Renal cortex interstitium (tissue), 15 donors: ENCODE measurements at places on chromosomes 12 and 14. TPM values are rescaled to one million over a fixed set of nuclear protein-coding genes. Genes with fewer than 3 reads are reported as not detected.

DNA sequence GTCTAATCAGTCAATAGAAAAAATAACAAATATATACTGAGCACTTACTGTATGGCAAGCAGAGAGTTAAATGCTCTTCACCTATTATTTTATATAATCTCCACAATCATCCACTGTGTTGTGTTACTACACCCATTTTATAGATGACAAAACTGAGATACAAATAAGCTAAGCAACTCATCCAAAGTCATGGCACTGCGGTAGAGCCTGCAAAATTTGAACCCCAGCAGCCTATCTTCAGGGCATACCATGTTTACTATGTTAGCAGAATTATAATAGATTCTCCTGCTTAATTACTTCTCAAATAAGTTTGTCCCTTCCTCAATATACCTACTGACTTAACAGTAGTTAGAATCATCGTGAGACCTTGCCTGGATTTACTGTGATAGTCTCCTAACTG, 53.6 kb upstream of the PCED1B start:
- DNase-seq = no peak

DNA sequence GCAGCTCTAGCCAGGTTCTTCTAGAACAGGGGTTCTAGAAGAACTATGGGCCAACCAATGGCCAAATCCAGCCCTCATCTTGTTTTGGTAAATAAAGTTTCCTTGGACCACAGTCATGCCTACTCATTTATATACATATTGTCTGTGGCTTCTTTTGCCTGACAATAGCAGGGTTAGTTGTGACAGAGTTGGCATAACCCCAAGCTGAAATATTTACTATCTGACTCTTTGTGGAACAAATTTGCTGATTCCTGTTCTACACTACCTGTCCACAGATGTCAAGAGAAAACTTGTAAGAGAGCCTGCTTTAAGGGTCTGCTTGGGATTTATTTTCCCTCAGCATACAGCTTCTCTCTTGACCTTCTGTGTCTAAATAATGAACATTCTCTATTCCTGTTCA, 289.0 kb downstream of the KSR2 start:
- no peak for DNase-seq

DNA sequence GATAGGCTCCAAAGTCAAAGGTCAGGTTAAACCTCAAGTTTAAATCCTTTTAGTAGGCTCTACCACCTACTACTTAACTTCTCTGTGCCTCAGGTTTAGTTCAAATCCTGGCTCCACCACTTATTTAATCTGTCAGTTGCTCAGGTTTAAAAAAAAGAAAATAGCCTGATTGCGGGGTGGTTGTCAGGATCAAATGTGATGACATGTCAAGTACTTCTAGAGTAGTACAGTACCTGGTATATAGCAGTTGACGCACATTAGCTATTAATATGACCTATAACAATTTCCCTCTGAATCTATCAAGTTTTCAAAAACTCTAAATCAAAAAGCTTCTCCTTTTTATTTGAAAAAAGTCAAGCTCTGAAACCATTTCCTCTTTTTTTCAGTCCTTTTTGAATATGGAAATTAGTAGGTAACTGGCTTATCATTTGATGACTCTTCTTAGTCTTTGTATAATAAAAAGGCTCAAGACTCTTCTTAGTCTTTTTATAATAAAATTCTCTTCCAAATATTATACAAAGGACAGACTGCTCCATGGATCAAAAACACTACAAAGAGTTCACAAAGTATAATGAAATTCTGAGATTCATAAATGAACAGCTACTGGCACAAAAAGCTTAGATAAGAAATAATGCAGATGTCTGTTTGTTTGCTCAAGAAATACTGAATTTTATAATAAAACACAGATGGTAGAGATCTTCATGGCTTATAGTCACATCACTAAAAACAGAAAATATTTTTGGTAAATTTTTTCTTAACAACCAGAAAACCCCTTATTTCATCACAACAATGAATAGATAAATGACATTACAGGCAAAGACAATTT, 5.0 kb downstream of the OSBPL8 start:
- DNase-seq = no peak

DNA sequence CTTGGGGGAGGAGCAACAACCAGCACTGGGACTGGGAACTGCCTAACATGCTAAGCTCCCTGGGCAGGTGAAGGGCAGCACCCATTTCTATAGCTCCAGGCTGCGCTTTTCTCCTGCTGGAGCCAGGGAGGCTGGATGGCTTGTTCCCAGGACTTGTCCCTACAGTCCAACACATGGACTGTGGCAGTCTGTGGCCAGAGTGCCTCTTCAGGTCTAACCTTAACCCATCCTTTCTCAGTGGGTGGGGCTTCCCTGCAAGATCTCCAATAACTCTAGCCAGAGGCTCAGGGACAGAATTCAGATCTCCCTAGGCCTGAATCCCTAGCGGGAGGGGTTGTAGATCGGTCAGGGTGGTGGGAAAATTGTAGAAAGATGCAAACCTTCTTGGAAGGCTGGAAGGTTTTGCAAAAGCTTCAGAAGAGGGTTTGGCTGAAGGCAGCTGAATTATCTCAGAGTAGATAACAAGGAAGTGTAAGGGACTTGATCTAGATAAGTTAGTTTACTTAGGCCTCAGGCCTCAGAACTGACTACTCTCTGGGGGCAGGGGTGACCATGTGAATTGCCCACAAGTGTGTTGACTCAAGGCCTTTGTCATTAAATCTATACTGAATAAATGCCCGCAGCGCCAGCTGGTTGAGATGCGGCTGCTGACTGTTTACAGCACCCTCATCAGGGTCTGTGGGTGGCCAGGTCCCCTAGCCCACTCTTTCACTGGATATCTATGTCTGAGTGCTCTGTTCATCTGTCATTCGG, 60.7 kb downstream of the SSPN start:
- DNase-seq = no peak

DNA sequence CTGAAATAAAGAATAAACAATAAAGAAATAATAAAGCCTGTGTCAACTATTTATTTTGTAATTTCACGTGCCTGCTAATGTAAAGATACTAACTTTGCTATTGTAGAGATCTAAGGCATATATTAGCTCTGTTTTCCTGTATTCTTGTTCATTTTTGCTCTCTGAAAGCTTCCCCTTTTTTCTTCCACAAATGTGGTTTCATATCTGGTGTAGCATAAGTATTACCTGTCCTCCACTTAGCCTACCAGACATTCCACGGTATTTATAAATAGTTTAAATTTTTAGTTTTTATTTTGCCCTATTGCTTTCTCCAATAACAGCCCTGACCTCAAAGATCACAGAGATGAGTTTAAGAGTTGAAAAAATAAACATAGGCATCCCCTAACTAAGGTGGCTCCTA, 92.6 kb upstream of the ATP2B1 start:
- DNase-seq = no peak

DNA sequence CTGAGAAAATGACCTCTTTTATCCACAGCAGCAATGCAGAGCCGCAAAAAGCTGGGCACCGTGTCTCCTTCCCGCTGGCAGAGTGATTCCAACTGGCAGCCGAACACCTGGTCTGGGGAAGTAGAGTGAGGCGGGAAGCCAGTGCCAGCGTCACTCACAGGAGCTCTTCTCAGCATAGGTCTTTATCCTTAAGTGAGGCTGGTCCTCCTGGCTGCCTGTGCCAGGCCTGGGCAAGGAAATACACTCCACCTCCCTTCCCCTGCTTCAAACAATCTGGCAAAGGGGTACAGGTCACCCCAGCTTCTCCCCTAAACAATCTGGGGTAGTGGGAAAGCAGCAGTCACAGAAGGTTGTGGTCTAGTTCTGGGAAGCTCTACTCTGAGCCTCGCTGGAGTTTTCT, 4.8 kb downstream of the ARHGAP9 start:
- DNase-seq = no peak

- no peak for DNase-seq
These were observed 8.5 kb downstream of the LTBR start for GRCh38 chr12:6392504-6392903.

- peak; percentile 14 for DNase-seq
These were observed 389.0 kb upstream of the RPL10L start for GRCh38 chr14:47040550-47040949.

DNA sequence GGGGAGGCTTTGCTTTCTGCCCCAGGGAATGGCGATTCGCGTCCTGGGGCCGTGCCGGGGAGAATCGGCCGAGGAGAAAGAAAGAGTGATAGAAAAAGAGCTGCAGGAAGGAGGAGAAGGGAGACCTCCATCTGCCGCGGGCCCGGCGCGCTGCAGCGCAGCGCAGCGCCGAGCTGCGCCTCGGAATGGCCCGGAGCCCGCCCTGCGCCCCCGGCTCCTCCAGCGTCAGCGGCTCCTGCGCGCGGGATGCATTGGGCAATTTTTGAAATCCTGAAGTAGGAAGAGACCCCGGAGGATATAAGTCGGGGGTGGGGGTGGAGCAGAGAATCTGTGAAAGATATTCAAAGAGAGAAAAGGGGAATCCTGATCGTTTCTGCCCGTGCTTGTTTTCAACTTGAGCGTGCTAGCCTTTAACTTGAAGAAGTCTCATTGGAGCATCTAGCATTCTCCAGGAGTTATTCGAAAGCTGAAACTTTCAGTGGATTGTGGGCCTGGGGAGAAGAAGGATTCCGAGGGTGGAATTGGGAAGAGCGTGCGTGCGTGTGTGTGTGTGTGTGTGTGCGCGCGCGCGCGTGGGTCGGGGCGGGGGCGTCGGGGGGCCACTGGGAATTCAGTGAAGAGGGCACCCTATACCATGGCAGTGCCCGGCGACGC, 441 bp downstream of the PDE3A start:
- DNase-seq = no peak

GRCh38 chr14:92792885-92793284, 1.2 kb upstream of the GOLGA5 start:
- no peak for DNase-seq

DNA sequence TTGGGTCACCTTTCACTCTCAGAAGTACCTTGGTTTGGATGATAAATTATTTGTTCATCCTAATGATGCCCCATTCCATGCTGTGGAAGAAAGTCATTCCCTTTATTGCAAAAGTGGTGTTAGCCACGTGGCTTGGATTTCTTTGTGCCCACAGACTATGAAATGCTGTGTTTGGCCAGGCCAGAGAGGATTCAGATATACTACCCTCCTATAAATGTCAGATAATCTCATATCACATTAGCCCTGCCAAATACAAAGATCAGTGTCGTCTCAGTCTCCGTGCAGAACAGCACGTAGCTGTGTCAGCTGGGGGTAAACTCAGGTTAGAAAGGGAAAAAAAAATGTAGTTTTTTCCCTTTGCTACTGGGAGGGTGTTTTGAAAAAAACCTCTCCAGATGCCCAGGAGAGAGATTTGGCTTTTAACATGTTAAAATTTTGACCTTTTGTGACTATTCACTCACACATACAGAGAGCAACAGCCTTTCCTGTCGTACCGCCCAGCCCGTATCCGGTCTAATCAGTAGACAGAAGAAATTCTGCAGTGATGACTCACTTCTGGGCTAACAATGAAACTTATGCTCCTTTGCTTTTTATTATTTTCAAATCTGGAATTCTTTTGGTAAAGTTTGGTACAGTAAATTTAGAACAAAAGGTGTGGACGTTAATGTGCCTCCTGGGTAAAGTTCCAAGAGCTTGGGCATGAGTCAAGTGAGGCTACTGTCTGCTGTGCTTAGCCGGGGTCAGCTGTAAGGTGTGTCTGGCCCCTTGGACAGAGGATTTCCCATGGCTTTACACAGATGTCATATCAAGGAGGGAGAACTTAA, 8.5 kb upstream of the PTPRB start:
- DNase-seq = no peak

DNA sequence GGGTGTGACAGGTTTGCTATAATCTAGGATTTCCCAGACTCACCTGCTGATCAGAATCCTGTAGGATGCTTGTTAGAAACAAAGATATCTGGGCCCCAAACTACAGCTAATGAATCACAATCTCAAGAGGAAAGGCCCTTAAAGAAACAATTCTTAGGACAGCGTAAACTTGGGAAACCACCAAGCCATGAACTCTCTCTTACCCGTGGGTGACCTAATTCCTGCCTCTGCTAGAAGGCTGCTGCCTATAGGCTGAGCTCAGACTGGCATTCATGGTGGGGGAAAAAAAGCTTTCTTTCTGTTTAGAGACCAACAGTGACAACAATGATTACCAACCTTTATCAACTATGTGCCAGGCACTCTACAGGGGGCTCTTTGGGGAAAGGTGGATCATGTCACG, 213.9 kb upstream of the FKBP4 start:
- no peak for DNase-seq

GRCh38 chr12:11894890-11895289, 175.8 kb upstream of the BCL2L14 start:
- DNase-seq = no peak

GRCh38 chr12:27652174-27652763, 44.0 kb upstream of the REP15 start:
- peak; percentile 67 for DNase-seq

DNA sequence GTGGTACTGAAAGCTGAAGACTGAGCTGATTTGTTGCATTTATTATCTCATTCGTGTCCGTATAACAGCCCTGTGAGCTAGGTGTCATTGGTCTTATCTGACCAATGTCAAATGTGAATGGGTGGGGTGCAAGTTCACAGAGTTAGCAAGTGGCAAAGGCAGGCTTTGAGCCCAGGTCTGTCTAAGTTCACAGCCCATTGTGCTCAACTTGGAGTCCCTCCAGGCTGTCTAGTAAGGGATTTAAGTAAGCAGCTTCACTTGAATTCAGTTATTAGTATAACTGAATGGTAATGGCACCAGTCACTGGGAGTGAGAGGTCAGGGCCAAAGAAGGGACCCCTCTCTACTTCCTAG, 8.5 kb downstream of the C1S start:
- DNase-seq = no peak

- no peak for DNase-seq
These were observed 35.7 kb downstream of the FOXA1 start for GRCh38 chr14:37559386-37559785.

DNA sequence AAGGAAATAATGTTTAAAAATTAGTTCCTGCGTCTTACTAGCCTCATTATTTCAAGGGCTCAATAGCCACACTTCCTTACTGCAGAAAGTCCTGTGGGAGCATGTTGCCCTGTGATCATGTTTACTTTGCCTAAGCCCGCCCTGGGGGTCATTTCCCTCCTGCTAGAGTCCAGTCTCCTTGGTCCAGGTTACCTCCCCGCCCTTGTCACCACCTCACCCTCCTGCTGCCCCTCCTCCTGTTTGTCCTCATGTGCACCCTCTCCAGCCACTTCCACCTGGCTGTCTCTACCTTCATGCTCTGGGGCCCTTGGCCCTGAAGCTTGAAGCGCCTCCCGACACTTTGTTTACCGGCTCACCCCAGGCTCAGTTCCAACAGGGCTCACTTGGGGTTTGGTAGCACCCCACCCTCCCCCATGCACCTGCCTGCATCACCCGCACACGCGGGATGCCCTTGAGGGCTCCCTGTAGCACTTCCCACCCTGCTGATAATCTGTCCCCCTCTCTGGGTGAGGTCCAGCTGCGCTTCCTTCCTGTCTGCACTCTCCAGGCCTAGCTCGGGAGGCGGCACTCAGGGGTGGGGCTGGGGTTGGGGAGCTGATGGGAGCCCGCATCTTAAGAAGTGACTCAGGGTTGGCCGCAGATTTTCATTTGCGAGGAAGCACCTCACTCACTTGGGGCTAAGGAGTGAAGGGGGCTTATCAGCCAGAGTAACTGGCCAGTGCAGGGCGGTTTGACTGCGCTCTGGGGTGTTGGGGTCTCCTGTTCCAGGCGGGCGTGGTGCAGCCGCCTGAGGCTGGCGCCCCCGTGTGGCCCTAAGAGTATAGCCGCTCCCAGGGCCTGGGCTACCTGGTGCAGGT, 40.1 kb downstream of the SMIM41 start:
- DNase-seq = no peak

Gene ADAM21
- polyA plus RNA-seq = 0.45 TPM

Gene ART4
- polyA plus RNA-seq = 0.34 TPM

Gene AHNAK2
- 1.7 TPM for polyA plus RNA-seq

Gene ADCY6
- 77.3 TPM for polyA plus RNA-seq

Gene CMKLR1
- 5.1 TPM for polyA plus RNA-seq

Gene METAP2
- 135 TPM for polyA plus RNA-seq
